ENCODE measurements at places on chromosomes 1 and 21.

- no peak for DNase-seq
These were observed 92.1 kb downstream of the WDR3 start for GRCh38 chr1:118021668-118022067.

DNA sequence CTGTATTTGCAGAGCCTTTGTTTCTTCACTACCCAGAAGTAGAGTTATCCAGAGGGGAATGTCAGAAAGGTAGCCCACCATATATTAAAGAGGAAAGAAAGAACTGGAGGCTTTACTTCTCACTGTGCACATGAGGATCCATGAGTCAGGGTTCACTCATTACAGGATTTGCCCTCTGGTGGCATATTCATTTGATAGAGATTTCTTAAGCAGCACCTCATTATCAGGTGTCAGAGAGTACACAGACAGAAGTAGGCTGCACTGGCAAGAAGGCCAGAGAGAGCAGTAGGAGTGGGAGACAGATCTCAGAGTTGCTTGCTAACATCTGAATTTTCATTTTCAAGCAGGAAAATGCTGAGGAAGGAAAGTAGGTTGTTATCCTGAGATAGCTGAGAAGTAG, 123.8 kb downstream of the PIK3R3 start:
- DNase-seq, result no peak

GRCh38 chr1:203269654-203270020, 35.7 kb upstream of the BTG2 start:
- no peak for DNase-seq

- DNase-seq, result no peak
These were observed 59.3 kb upstream of the PTGS2 start for GRCh38 chr1:186739515-186739914.

- DNase-seq, result no peak
These were observed 4.4 kb upstream of the FASLG start for GRCh38 chr1:172654535-172654934.

DNA sequence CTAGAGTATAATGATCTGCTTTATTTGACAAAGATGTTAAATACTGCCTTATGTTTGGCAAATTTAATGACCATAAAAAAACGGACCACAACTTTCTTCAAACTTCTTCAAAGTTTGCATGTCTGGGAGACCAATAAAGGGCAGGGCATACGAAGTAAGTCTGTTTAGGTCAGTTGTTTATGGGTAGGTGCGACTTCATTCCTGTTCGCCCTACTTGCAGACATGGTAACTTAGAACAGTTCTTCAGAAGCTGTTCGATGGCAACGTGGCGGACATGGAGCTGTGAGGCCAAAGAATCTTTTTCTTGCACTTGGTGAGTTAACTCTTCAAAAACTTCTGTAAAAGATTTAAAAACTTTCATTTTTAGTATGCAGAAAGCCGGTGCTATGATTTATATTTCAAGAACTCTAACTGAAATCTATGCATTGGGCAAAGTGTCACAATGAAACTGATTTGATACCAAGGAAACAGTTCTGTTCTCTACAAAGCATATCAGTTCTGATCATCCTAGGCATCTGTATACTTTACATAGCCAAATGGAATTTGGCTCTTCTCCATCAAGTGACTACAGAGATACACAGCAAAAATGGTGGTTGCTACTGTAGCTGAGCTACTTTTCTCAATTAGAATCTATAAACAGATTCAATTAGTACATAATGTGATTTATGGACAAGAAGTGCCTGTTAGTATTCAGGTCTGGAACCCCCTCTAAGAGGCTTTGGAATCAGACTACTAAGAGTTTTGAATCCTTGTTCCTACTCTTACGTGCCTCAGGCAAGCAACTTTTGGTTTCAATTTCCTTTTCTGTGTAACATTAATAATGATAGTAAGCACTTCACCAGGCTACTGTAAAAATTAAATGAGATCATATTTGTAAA, 25.7 kb downstream of the C21orf91 start:
- DNase-seq, result no peak

GRCh38 chr1:2407166-2407990, 5.0 kb downstream of the PEX10 start:
- no peak for DNase-seq

DNA sequence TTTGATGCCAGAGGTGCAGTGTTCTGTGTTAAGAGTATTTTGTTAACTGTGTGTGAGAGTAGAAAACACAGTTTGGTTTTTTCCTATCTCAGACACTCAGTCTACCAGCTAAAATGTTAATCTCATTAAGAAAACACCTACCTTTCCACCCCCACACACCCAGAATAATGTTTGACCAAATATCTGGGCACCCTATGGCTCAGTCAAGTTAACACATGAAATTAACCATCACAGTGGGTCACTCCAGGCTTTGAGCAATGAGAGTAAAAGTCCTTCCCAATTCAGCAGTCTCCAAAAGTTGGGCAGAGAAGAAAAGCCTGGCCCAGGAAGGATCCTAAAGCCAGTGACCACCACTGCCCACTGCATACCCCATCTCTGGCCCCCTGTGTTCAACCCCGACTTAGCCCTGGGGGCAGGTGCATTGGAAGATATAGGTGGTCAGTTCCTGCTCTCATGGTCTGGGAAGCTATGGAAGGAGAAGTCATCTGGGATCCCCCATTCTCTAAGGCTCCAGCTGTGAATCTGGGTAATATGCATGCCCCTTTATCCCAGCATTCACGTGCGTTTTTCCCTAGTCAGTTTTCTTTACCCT, 50.2 kb upstream of the CSF3R start:
- no peak for DNase-seq

Measured in mucosa of descending colon (tissue), 3 donors.